Activated CD8-positive, alpha-beta T cell treated with anti-CD3 and anti-CD28 coated beads for 36 hours (primary cell): ENCODE measurements at places on chromosomes 2 and 18. TPM values are rescaled to one million over a fixed set of nuclear protein-coding genes. Genes with fewer than 3 reads are reported as not detected.

The GCG gene
- not detected for total RNA-seq

GRCh38 chr2:101638181-101638711 lies 59.3 kb upstream of the MAP4K4 start:
- no peak for DNase-seq

The ADD2 gene
- total RNA-seq, result 24.5 TPM

DNA sequence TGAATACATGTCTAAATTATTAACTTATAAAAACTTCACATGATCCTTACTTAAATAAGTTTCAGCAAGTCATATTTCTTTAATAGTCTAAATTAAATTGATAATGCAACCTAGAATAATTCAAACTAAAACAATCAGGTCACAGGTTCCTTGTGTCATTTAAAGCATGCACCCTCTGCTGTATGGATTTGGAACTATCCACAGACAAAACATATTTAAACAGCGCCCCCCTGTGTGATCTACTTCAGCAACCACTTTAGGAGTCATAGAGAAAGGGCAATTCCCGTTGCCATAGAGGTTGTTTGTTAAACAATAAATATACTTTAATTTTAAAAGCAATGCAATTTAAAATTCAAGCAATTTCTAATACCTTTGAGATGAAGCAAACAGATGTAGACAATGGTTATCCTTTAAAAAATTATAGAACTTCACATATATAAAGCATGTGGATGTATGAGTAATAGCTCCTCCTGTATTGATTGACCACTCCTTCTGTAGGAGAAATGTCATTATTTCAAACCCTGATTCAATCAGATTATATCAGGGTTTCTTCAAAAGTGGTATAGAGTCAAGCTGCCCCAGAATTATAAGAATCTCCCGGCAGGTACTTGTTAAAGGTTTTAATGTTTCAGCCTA lies 21.2 kb downstream of the GRB14 start:
- peak; percentile 38 for DNase-seq

GRCh38 chr18:23838801-23839366 lies 149.6 kb downstream of the LAMA3 start:
- no peak for DNase-seq

The CREB1 gene
- 92.8 TPM for total RNA-seq

DNA sequence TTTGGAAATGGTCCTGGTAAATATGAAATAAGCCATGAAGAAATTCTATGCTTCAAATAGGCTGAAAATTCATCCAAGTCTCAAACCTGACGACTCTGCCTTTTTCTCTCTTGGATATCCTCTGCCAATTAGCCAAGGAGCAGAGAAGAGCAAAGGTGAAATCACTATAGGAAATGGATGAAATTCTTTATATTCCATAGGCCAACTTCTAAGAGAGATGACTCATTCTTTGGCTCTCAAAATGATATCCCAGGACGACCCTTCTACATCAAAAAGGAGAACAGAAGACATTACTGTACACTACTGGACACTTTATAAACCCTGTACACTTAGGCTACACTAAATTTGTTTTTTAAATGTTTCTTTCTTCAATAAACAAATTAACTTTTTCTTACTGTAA lies 22.7 kb downstream of the PDE1A start:
- DNase-seq, result no peak

The TSPYL6 gene
- total RNA-seq, result not detected

The RBM44 gene
- 0.52 TPM for total RNA-seq

DNA sequence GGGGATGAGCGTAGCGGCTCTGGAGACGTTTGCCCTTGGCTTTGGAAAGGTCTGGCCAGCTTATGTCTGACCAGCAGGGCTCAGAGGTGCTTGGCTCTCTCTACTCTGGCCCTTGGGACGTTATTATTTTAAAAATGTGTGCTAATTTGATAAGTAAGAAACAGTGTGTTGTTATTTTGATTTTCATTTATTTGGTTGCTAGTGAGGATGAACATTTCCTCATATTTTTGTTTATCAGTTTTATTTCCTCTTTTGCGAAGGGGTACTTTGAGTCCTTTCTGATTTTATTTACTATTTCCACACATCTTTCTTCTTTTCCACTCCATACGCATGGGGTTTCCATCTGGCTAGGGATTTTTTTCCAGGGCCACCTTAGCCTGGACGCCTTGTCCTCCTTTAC lies 11.4 kb downstream of the CXCR4 start:
- no peak for DNase-seq

The RAB27B gene
- not detected for total RNA-seq

The LOXL3 gene
- total RNA-seq, result 0.38 TPM

DNA sequence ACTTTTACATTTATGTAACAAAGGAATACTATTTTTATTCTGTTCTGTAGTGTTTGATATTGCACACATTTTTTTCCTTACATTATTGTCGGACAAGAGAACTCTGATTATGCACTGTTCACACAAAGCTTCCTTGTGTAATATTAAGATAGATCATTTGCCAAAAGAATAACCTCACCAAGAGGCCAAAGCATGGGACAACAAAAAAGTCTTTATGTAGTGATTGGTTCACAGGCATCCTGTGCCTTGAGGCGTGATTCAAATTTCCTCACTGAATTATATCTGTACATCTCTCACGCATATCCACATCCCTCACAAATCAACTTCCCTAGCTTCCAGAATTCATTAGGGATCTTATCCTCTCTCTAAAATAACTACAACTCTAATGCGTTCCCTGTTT lies 642.7 kb downstream of the NR4A2 start:
- no peak for DNase-seq

The MYL12A gene
- 405 TPM for total RNA-seq

DNA sequence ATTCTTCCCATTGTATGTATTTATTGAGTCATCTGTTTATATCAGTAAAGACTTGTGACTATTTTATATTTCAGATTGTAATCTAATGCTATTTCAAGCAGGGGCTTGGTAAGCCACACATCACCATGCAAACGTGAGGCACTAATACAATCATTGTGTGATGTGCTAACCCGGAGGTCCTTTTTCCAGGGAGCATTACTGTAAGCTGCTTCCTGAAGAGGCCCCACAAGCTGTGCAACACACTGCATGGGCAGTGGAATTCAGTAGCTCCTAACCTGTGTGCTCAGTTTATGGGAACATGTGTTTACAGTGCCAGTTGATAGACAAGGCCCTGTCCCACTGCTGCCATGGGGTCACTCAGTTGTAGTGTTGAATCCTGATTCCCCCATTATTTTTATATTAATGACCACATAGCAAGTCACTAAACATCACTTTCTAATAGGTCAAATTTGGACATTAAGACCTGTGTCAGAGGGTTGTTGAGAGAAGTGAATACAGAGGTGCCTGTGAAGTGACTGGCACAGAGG lies 162.9 kb downstream of the FHOD3 start:
- DNase-seq, result no peak

DNA sequence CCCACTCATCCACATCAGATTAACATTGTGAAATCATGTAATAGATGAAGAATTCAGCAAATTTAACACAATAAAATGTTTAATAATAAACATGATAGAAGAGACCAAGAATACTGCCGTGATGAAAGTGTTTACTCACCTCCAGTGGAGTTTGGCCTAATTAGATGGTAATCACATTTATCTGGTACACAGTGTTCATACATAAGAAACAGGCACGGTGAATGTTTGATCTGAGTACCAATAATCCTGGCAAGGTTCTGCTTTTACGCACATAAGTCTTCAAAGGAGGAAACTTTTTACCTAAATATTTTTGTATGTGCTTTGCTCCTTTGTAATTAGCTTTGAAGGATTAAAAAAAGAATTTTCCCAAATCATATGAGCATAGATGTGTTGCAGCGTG lies 122.5 kb downstream of the IRS1 start:
- no peak for DNase-seq

The FAM161A gene
- total RNA-seq, result 6.5 TPM

The PLCD4 gene
- 0.49 TPM for total RNA-seq

DNA sequence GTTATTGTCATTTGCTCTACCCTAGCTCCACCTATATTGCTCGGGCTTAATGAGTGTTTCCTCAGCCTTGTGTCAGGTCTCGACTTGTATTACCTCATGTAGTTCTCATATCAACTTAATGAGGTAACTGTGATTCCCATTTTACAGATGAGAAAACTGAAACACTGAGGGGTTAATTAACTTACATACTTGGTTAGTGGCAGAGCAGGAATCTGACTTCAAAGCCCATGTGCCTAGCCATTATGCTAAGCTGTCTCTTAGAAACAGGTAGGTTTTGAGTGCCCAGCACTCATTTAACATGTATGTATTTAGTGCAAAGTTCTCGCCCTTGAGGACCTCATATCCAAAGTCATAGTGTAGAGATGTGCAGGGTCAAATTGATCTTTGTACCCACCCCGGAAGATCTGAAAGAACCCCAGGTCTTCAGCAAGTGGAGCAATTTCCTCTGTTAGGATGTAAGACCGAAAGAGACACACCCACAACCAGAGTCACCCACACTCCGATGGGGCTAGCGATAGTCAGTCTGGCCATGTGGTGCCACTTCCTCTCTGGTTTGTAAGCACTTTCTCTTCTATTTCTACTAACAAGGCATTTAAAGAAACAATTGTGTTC lies 121.0 kb upstream of the SLC39A10 start:
- DNase-seq, result peak; percentile 90

The ICA1L gene
- 8.0 TPM for total RNA-seq

- DNase-seq, result peak; percentile 49
Measured at GRCh38 chr18:77147418-77147852, 14.9 kb upstream of the MBP start.

The PTH2R gene
- not detected for total RNA-seq

- DNase-seq, result no peak
Measured at GRCh38 chr2:42804338-42804737, 12.0 kb upstream of the HAAO start.

The PLA2R1 gene
- total RNA-seq, result not detected

The EPAS1 gene
- total RNA-seq, result 12.2 TPM

The CMPK2 gene
- total RNA-seq, result 3.2 TPM

DNA sequence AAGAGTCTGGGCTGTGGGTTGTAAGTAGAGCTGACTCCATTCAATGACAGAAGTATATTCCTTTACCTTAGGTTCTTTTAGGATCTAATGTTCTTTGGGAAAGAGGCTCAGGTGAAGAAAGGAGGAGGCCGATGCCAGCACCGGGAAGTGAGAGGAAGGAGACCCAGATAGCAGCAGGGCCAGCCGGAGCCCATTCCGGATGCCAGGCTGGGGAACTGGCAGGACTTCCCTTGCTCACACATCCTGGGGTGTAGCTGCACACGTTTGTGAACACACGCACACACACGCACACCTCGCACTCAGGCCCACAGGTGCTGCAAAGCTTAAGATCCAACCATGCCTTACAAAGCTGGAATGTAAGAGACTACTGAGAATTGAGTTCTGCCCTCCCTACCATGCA lies 95.8 kb upstream of the SMAD2 start:
- DNase-seq, result no peak

DNA sequence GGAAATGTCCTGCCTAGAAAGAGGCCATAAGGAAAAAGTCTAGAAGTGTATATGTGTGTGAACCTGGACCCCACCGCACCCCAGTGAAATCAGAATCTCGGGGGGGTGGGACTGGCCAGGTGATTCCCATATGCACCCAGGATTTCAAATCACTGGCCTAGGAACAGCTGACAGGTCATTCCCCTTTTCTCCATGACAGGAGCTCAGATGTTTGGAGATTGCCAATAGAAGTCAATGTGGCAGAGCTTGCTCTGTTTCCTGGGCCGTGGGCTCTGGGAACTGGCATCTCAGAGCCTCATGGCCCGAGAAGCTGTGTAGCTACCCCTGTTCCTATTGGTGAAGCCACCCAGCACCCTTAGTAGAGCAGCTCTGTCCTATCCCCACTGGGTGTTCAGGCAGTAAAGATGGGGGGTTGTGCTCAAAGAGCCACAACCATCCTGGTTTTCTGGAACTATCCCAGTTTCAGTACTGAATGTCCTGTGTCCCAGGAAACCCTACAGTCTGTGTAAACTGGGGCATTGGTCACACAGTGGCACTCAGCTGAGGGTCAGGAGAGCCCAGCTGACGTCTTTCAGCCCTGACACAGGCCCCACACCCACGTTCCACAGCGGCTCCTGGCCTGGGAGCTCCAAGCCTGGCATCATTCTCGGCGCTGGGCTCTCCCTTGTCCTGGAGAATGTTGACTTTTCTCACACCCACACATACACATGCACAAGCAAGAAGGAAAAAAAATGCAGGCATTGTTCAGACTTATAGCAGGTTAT lies 18.9 kb downstream of the GNLY start:
- DNase-seq, result no peak

GRCh38 chr2:4792126-4792525 lies 900.1 kb upstream of the SOX11 start:
- no peak for DNase-seq

- no peak for DNase-seq
Measured at GRCh38 chr2:9570182-9571060, 14.8 kb upstream of the ADAM17 start.
